ENCODE measurements at places on chromosomes 6 and 20.

DNA sequence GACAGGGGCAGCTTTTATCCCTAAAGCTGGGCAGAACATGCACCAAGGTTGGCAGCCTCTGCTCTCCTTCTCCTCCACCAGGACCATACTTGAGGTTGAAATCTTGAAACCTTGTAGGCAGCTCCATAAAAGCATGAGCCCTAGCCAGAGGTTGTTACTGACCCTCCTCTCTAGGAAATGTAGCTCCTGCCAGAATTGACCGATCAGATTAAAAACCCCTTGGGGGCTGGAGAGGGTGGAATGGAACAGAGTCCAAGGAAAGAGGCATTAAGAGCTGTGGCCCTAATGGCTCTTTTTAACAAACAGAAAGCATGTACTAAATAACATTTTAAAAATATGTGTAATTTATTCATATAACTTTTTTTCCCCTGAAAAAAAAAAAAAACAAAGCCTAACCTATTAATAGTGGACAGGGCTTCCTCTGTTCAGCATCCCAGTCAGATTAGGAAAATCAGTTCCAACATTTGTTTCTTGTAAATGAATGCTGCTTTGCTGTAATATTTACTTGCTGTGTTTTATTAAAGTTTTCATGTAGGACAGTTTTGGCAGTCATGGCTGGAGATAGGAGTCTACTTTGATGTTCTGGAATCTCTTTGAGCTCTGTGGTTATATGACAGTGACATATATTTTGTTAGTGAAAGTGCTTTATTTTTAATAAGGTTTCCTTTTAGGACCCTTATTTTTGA, 41.3 kb downstream of the MTHFD1L start:
- no peak for DNase-seq

DNA sequence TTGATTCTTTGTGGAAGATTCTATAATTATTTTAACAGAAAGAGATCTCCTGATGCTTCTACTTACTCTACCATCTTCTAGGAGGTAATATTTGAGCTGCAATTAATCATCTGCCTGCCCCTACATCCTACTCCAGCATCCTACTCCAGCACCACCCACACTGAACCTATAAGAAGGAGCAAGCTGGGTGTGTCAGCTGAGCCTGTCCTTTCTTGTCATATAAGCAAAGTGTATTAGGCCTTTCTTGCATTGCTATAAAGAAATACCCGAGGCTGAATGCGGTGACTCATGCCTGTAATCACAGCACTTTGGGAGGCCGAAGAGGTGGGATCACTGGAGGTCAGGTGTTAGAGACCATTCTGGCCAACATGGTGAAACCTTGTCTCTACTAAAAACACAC, 84.2 kb upstream of the ARG1 start:
- DNase-seq = no peak

DNA sequence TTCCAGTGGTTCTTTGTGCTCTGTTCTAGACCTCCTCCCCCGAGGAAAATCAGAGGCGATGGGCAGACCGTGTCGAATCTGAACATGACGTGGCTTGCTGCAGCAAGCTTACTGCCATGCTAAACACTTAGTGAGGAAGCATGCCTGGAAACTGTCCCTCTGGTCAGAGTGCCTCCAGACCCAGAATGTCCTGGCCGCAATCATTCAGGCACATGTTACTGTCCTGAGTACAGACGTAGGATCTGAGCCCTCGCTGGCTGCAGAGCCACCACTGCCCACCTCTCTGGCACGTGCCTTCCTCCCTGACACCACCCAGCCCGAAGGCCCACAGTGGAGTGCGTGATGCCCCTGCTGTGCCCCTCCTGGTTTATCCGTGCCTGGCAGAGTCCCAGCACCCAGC, 163.6 kb downstream of the SYNDIG1 start:
- DNase-seq = no peak

DNA sequence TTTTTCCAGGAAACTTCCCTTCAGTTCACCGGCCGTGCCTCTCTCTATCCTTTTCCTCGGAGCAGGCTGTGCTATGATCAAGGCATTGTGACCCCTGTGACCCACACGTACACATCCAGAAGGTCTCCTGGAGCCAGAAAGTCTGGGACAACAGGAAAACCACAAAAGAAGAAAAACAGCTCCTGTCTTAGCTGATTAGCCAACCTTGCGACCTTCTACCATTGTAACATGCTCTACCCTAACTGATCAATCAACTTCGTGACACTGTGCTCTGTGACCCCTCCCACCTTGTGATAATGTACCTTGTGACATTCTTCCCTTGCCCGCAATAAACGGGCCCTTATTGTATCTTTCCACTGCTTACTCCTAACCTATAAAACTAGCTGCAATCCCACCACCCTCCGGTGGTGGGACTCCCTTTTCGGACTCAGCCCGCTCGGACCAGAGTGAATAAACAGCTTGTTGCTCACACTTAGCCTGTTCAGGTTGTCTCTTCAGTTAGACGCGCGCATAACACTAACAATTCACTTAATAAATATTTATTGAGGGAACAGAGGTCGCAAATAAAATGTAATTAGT, 24.2 kb downstream of the ZNF311 start:
- DNase-seq = no peak

DNA sequence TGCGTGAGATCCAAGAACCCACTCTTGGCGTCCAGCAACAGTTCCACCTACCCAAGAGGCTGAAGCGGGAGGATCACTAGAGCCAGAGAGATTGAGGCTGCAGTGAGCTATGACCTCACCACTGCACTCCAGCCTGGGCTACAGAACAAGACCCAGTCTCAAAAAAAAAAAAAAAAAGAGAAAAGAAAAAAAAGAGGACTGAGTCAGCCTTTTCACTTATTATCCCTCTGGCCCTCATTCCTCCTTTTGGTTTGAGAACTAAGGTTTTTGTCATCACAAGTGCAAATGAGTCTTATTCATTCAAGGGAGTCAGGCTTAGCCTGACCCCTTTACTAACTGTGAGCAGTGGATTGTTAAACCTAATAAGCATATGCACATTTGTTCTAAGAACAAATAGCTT, 37.9 kb upstream of the JARID2 start:
- DNase-seq = no peak

DNA sequence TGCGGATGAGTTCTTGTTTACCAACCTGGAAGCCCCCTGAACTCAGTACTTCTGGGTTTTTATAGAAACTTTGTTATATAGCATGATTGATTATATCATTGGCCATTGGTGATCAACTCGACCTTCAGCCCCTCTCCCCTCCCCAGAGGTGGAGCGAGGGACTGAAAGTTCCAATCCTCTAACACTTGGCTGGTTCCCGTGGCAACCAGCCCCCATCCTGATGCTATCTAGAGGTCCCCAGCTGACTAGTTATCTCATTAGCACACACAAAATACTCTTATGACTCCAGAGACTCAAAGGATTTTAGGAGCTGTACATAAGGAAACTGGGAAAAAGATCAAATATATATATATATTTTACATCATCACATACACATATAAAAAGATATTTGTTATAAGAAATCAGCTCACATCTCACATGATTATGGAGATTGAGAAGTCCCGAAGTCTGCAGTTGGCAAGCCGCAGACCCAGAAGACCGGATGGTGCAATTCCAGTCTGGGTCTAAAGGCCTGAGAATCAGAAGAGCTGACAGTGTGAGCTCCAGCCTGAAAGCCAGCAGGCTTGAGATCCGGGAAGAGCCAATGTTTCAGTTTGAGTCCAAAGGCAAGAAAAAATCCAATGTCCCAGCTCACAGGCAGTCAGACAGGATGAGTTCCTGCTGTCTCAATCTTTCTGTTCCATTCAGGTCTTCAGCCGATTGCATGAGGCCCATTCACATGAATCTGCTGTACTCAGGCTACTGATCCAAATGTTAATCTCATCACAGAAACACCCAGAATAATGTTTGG, 179.3 kb upstream of the DTNBP1 start:
- DNase-seq = no peak

DNA sequence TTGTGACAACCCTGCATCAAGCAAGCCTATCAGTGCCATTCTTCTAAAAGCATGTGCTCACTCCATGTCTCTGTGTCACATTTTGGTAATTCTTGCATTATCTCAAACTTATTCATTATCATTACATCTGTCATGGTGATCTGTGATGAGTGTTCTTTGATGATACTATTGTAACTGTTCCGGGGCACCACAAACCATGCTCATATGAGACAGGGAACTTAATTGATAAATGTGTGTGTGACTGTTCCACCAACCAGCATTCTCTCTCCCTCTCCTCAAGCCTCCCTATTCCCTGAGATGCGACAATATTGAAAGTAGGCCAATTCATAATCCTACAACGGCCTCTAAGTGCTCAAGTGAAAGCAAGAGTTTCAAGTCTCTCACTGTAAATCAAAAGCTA, 4.0 kb downstream of the HUS1B start:
- DNase-seq = no peak

DNA sequence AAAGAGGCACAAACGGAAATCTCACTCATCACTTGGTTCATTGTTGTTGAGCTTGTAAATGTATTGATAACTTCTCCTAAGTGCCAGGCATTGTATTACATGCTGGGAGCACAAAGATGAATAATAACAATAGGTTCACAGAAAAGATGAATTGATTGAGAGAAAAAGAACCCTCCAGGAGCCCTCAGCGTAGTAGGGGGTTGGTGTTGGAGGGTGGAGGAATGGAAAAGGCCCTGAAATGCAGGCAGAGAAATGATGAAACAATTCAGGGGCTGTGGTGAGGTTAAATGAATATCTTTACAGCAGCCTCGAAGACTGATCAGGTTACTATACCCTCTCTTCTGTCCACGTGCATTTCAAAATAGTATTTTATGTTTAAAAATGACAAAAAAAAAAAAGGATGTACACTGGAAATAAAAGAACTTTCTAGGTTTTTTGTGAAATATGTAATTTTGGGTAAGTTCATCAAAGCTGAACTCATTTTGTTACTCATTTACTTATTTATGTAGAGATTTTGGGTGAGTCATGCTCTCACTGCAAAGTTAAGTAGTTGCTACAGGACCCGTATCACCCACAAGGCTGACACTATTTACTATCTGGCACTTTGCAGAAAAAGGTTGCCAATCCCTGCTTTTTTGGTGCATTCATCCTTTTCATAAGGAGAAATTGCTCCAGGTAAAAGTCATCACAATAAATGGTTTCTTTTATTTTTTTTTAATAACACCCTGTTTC, 277.3 kb downstream of the ZNF217 start:
- no peak for DNase-seq

DNA sequence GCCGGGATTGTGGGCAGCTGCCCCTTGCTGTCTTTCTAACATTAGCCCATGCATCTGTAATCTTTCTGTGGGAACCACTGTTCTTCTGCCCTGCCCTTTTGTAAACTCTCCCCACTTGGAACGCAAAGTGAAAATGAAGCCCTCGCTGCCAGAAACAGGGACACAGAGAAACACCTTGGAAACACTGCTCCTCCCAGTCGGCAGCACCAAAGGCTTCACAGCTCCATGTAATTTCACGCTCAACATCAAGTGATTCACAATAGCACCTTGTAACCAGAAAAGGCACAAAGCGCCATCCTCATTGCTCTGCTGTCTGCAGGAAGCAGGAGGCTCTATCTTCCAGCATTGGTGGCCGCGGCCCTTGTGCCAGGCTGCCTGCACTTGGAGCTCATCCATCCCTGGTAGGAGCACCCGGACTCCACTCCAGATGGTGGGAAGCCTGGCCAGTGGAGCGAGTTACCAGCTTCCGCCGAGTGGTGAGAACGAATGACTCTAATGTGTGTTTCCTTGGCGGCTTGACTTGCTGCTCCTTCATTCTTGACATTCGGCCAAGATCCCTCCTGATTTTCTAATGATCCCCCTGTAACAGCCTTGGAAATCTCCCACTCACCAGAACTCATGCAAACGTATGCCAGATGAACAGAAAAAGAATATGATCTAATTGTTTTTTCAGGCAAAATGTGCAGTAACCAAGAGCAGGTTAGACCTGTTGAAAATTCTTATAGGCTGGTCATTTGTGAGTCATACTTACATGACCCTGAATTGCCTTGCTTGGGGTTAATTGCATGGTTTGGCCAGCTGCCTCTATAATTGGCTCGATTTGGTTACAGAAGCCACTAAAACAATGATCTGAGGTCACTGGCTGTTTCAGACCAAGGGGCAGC, 169.1 kb upstream of the CDYL start:
- DNase-seq = no peak

DNA sequence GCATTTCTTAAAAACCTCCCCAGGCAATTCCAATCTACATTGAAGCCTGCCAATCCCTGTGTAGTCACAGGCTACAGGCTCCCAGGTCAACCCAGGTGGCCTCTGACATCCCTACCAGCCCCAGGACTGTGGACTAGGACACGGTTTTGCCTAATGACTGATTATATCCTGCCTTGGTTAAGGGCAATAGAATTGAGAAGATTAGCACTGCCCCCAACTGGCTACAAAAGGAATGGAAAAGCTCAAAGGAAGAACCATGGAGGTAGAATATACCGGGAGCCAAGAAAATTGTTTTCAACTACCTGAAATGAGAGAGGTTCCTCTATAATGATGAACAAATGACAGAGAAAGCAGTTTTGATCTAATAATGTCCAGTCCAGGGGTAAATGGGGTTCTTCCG, 421.1 kb upstream of the AGPAT4 start:
- DNase-seq = no peak

- DNase-seq = no peak
Observed at GRCh38 chr20:39676857-39677391, 714.8 kb downstream of the DHX35 start.

DNA sequence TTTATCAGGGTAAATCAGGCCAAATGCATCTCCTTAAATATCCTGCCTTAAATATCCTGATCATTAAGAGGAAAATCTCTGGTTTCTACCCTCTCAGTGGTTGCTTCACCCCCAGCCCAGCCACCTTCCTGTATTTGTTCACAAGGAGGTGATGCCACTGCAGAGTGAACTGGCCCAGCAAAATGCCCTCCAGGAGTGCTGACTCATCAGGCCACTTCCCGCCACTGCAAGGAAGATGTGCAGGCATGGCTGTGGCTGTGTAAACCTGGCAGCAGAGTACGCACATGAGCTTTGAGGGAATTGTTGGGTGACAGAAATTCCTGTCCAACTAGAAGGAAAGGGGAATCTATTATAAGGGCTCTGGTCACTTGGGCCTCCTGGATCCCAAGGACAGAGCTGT, 13.8 kb downstream of the NQO2 start:
- DNase-seq = no peak

DNA sequence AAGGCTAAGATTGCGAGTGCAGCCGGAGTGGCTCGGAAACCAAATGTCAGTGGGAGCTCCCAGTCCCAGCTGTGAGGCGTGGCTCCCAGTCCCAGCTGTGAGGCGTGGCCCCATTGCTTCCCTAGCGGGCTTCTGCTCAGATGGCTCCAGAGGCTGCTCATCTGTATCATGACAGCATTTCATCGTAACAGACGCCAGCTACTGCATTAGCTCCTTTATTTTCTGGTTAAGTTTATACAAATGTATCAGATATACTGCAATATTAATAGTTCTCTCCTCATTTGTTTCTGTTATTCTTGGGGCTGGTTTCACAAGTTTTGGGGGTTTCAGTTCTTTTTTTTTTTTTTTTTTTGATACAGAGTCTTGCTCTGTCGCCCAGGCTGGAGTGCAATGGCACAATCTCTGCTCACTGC, 34.7 kb upstream of the TBXT start:
- DNase-seq = no peak

- no peak for DNase-seq
Observed at GRCh38 chr6:11772109-11772825, 6.3 kb downstream of the ADTRP start.

All from stimulated activated CD8-positive, alpha-beta memory T cell treated with anti-CD3 and anti-CD28 coated beads, Interleukin-7, amount 100 ng/mL, for 48 hours (primary cell).